Thoracic aorta endothelial cell (primary cell): ENCODE measurements at places on chromosomes 16 and 17. TPM values are rescaled to one million over a fixed set of nuclear protein-coding genes. Genes with fewer than 3 reads are reported as not detected.

The DNAAF8 gene
- total RNA-seq = 0.14 and 0.93 TPM in 2 replicates

The POLR2C gene
- 107 and 111 TPM in 2 replicates for total RNA-seq

The RNF222 gene
- total RNA-seq = not detected in 2 replicates

The GPR142 gene
- not detected in 2 replicates for total RNA-seq

The DPEP1 gene
- total RNA-seq = 0.57 TPM in 1 of 2 replicates, not detected in the other

The FN3K gene
- total RNA-seq = 3.7 and 4.9 TPM in 2 replicates

The UTS2R gene
- not detected in 2 replicates for total RNA-seq

The PMP22 gene
- total RNA-seq = 59.7 and 74.5 TPM in 2 replicates

The CIAO2B gene
- 87.5 and 99.7 TPM in 2 replicates for total RNA-seq

The WFIKKN1 gene
- 0.13 and 0.22 TPM in 2 replicates for total RNA-seq

The CDRT4 gene
- total RNA-seq = 4.9 and 14.3 TPM in 2 replicates

The KRT222 gene
- not detected in 2 replicates for total RNA-seq

The SMCR8 gene
- total RNA-seq = 20.6 and 25.0 TPM in 2 replicates

The SLC6A4 gene
- 0.13 TPM in 1 of 2 replicates, not detected in the other for total RNA-seq

The HS3ST2 gene
- total RNA-seq = not detected in 2 replicates

The SLC16A6 gene
- 0.40 and 0.79 TPM in 2 replicates for total RNA-seq

The TNFRSF13B gene
- total RNA-seq = not detected in 2 replicates

The CCDC144A gene
- 5.2 and 8.9 TPM in 2 replicates for total RNA-seq

The C17orf50 gene
- total RNA-seq = not detected in 2 replicates

The COPS3 gene
- total RNA-seq = 106 and 126 TPM in 2 replicates

The CPHXL2 gene
- total RNA-seq = not detected in 2 replicates

The MFSD11 gene
- total RNA-seq = 33.5 and 34.0 TPM in 2 replicates

The OTOP2 gene
- total RNA-seq = not detected in 2 replicates

The ZP2 gene
- not detected in 2 replicates for total RNA-seq

The KRTAP4-5 gene
- total RNA-seq = not detected in 2 replicates

The TBC1D3 gene
- not detected in 2 replicates for total RNA-seq

The SOX8 gene
- 0.29 and 0.40 TPM in 2 replicates for total RNA-seq

The KCNJ2 gene
- total RNA-seq = 20.5 and 25.0 TPM in 2 replicates

The ADAM11 gene
- total RNA-seq = 0.13 and 0.22 TPM in 2 replicates

The MEAK7 gene
- total RNA-seq = 19.7 and 19.9 TPM in 2 replicates

The CCL16 gene
- 1.1 and 1.5 TPM in 2 replicates for total RNA-seq

The TSPAN10 gene
- total RNA-seq = 0.14 and 0.53 TPM in 2 replicates

The FBXL19 gene
- 20.6 and 33.5 TPM in 2 replicates for total RNA-seq

The CD300LB gene
- not detected in 2 replicates for total RNA-seq

The CTRB2 gene
- total RNA-seq = not detected in 2 replicates

The SNRNP25 gene
- 26.7 and 29.0 TPM in 2 replicates for total RNA-seq

The SMIM36 gene
- not detected in 2 replicates for total RNA-seq

The FBXO31 gene
- total RNA-seq = 15.8 and 21.3 TPM in 2 replicates

The SDR42E2 gene
- total RNA-seq = 0.07 and 0.13 TPM in 2 replicates

The NATD1 gene
- 2.4 and 3.2 TPM in 2 replicates for total RNA-seq

The IRX5 gene
- 0.22 and 0.93 TPM in 2 replicates for total RNA-seq

The TP53TG3 gene
- not detected in 2 replicates for total RNA-seq

The PPM1E gene
- under 0.01 TPM in 2 replicates for total RNA-seq

The KRT33A gene
- total RNA-seq = not detected in 2 replicates

The MGAT5B gene
- 1.4 and 1.6 TPM in 2 replicates for total RNA-seq

The MYO1D gene
- total RNA-seq = 84.2 and 138 TPM in 2 replicates

The HNF1B gene
- total RNA-seq = not detected in 2 replicates

The AOC2 gene
- 0.65 and 0.80 TPM in 2 replicates for total RNA-seq

The TNK1 gene
- total RNA-seq = 0.27 and 0.29 TPM in 2 replicates

The SLC12A4 gene
- total RNA-seq = 47.2 and 53.5 TPM in 2 replicates

The SCIMP gene
- total RNA-seq = not detected in 2 replicates

The FBXO39 gene
- 0.93 and 2.9 TPM in 2 replicates for total RNA-seq

The HOXB6 gene
- total RNA-seq = 2.5 and 34.7 TPM in 2 replicates

The KDM6B gene
- 5.3 and 8.9 TPM in 2 replicates for total RNA-seq

The TCAP gene
- total RNA-seq = 0.13 and 0.36 TPM in 2 replicates
